ENCODE measurements at places on chromosomes 12 and 14. TPM values are rescaled to one million over a fixed set of nuclear protein-coding genes. Genes with fewer than 3 reads are reported as not detected.

The NID2 gene
- 237 TPM for total RNA-seq

The SH2B3 gene
- 148 TPM for total RNA-seq

The GNG2 gene
- total RNA-seq, result 33.1 TPM

The NELL2 gene
- not detected for total RNA-seq

The CLEC1B gene
- total RNA-seq, result not detected

The SMAGP gene
- 6.6 TPM for total RNA-seq

The SLC17A8 gene
- not detected for total RNA-seq

The MDGA2 gene
- total RNA-seq, result under 0.01 TPM

The KLRB1 gene
- not detected for total RNA-seq

The FSCB gene
- total RNA-seq, result 0.22 TPM

The KLRC2 gene
- not detected for total RNA-seq

The PTPN6 gene
- total RNA-seq, result 0.22 TPM

The DLST gene
- 99.2 TPM for total RNA-seq

The CLEC14A gene
- under 0.01 TPM for total RNA-seq

The CIROP gene
- not detected for total RNA-seq

The SSTR1 gene
- 11.0 TPM for total RNA-seq

The P2RX7 gene
- total RNA-seq, result 2.8 TPM
